ENCODE measurements at places on chromosomes 7 and 10.
A peak's percentile ranks its signal among the peaks of the same experiment; 100 is the strongest.

GRCh38 chr10:59346321-59346720 lies 16.0 kb downstream of the FAM13C start:
- DNase-seq: no peak

DNA sequence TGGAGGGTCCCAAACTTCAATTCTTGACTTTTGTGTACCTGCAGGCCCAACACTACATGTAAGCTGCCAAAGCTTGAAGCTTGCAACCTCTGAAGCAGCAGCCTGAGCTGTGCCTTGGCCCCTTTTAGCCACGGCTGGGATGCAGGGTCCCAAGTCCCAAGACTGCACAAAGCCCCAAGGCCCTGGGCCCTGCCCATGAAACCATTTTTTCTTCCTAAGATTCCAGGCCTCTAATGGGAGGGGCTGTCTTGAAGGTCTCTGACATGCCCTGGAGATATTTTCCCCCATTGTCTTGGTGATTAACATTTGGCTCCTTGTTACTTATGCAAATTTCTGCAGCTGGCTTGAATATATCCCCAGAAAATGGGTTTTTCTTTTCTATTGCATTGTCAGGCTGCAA lies 52.7 kb downstream of the MTURN start:
- no peak for DNase-seq

GRCh38 chr10:13894412-13895093 lies 307.8 kb downstream of the PRPF18 start:
- DNase-seq: peak; percentile 63

- DNase-seq: no peak
Observed at GRCh38 chr7:157047148-157047547, 36.7 kb upstream of the MNX1 start.

DNA sequence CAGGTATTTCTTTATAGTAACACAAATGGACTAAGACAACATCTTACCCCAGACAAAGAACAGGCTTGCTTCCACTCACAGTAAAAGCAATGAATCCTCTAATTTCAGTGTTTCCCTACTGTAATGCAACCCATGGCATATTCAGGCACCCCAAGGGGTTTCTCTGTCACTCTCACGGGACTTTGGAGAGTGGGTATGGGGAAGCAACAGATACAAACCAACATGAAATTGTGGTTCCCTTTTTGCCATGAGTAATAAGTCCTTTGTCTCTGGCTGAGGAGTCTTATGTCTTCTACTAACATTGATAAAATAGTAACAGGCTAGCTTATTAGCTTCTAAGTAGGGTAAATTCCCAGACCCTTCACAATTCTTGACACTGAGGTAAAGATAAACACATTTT lies 51.4 kb upstream of the AOAH start:
- DNase-seq: no peak

- DNase-seq: no peak
Observed at GRCh38 chr10:61669849-61670248, 7.1 kb downstream of the CABCOCO1 start.

GRCh38 chr10:36676321-36676720 lies 449.1 kb upstream of the ANKRD30A start:
- DNase-seq: no peak

- no peak for DNase-seq
Observed at GRCh38 chr10:60098677-60099601, 192.6 kb upstream of the CCDC6 start.

DNA sequence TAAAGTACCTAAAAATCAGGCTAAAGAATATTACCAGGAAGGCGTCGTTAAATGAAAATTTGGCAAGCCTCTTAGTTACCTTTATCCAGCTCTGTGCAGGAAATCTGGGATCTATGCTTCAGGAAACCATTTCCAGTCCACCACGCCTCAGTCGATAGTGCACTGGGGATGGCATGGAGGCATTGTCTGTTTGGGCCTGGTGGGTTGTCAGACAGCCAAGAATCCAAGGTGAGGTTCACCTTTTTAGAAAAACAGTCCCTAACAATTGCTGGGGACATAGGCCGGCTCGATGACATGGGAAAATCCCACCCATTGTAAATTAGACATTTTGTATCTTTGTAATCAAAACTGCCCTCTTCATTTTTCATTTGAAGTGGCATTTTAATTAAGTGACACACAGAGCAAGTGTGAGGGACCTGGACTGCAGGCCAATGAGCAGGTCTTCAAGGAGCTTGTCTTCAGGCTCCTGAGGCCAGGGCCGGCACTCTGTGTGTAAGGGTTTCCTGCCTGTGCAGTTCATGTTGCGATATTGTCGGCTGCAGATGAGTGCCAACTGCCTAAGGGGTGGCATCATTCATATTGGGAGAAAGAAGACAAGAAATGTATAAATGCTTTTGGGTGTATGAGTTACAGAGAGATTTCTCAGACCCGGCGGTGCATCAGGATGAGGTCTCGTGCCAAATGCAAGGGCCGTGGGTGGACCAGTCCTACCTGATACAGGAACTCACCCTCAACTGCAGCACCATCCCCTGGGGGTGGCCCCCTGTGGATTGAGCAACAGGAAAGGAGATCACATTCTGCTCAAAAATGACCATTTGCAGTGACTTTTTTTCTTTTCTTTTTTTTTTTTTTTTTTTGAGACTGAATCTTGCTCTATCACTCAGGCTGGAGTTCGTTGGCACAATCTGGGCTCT lies 80.8 kb downstream of the PTPRE start:
- no peak for DNase-seq

DNA sequence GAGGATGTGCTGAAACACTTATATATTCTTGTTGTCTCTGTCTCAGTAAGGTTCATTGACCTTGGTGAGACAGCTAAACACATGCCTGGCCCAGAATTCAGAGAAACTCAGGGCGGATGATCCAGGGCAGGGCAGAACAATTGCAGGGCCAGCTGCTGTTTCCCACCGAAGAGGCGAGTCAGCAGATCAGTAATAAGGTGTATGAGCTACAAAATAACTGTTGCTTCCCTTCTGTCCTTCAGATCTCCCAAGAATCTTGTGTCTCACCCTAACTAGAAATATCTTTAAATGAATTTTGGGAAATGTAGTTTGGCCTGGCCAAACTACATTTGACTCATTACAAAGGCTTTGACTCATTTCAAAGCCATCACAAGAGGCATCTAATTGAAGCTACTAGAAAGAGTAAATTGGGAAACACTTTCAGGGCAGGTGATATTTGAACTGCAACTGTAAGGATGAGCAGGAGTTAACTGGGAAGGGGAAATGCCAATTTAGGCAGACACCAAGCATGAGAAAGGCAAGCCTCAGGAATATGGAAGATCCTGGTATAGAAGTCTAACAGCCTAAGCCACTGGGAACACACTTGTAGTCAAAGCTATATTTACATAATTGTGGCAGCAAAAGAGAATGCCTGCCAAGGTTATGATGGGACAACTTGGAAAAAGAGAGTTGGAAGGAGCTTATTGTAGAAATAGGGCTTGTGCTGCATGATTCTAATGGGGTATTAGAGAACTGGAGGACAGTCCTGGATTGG lies 24.5 kb upstream of the CELF2 start:
- no peak for DNase-seq

Data from RCC 7860 (cell line).